CD8-positive, alpha-beta memory T cell (primary cell): ENCODE measurements at places on chromosomes 7 and 10.

GRCh38 chr7:117143066-117143465, 179.8 kb downstream of the WNT2 start:
- no peak overlapping the region for H3K27ac ChIP-seq
- no peaks in the 10 kb centered on the region for H3K36me3 ChIP-seq
- DNase-seq = no peak
- H3K4me3 ChIP-seq = no peak overlapping the region
- no peaks in the 10 kb centered on the region for H3K27me3 ChIP-seq

- no peak overlapping the region for H3K4me3 ChIP-seq
- no peak overlapping the region for H3K27ac ChIP-seq
- no peaks in the 10 kb centered on the region for H3K27me3 ChIP-seq
- no peak for DNase-seq
- no peaks in the 10 kb centered on the region for H3K36me3 ChIP-seq
- peaks cover 97% of the 10 kb centered on the region for H3K4me1 ChIP-seq
Observed at GRCh38 chr10:104323760-104324201, 14.5 kb downstream of the ITPRIP start.

DNA sequence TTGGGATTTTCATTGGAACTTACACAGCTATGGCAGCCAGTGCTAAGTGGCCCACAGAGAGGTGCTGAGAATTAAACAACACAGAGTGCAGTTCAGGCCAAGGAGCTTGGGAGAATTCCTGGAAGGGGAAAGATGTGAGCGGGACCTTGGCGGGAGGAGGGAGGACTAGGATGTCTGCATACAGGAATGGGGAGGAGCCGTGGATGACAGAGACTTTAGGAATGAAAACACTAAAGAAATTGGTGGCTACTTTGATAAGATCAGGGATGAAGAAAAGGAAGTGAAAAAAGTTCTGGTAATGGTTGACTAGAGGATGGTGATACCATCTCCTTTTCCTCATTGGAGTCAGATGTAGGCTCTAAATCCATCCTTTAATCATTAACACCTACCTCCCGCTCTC, 234.2 kb upstream of the FZD8 start:
- no peaks in the 10 kb centered on the region for H3K4me1 ChIP-seq
- H3K4me3 ChIP-seq = no peak overlapping the region
- H3K27ac ChIP-seq = no peak overlapping the region
- H3K36me3 ChIP-seq = no peaks in the 10 kb centered on the region

DNA sequence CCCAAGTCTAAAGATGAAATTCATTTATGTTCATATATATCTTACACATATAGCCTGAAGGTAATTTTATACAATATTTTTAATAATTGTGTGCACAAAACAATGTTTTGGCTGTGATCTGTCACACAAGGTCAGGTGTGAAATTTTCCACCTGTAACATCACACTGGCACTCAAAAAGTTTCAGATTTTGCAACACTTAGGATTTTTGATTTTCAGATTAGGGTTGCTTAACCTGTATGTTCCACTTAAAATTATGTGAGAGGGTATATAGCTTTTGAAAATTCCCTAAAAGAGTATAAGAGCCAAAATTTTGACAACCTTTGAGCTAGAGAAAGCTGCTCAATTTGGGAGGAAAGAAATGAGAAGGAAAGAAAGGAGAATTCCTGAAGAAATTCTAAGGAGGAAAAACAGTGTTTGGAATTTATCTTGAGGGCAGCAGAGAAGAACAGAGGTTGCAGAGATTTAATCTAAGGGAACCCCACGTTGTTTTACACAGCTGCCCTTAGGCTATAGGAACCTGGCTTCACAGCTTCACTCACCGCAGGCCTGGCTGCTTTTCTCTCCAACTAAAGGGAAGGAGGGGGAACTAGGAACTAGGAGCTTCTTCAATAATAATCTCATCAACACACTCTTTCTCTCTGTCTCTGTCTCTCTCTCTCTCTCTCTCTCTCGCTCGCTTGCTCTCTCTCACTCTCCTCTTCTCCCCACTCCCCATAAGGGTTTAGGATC, 8.5 kb downstream of the VOPP1 start:
- H3K4me3 ChIP-seq = no peak overlapping the region
- no peak overlapping the region for H3K27ac ChIP-seq

DNA sequence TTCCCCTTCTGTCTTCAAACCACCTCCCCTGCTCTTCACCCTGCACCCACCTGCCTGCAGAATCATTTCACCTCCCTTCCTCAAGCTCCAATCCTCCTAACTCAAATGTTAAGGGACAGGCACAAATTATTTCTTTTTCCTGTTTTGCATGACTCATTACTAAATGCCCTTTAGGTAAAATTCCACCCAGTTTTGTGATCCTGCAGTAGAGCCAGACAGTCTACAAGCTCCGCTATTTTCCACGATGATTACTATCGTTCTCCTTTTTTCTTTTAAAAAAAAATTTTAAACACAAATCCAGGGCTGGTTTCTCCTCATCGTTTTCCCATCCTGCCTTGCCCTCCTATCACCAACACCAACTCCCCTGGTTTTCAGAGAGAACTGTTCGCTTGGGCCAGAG, 186.8 kb upstream of the YAE1 start:
- H3K4me3 ChIP-seq = no peak overlapping the region
- no peaks in the 10 kb centered on the region for H3K4me1 ChIP-seq
- DNase-seq = no peak
- H3K27me3 ChIP-seq = no peaks in the 10 kb centered on the region
- no peak overlapping the region for H3K27ac ChIP-seq
- H3K36me3 ChIP-seq = no peaks in the 10 kb centered on the region

DNA sequence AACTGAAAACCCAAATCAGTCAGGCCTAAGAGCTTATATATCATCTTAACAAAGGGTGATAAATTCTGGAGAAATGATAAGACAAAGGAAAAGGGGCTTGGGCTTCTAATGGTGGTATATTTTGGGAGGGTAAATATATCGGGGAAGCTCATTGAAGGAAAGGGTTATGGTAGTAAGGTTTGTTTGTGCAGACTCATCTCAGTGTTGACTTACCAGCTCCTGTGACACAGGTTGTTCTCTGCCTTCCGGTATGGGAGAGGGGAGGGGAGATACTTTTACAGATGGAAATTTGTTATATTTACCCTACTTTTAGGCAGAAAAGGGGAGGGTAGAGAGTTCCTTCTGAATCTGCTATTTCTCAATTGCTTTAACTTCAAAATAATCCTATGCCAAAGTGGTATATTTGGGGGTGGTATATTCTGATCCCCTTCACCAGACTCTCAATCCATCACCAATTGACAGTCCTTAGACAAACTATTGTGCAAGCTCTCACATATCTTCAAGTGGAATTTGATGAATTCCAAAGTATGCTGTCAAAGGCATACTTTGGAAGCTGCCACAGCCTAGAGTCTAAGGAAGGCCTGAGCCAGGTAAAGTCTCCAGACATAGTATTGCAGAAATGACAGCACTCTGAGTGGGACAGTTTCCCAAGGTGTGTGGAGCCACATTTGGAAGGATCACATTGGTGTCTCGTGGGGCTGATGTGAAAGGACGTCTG, 13.3 kb upstream of the PAPSS2 start:
- no peaks in the 10 kb centered on the region for H3K36me3 ChIP-seq
- DNase-seq = no peak
- H3K4me3 ChIP-seq = no peak overlapping the region
- no peak overlapping the region for H3K27ac ChIP-seq
- no peaks in the 10 kb centered on the region for H3K4me1 ChIP-seq
- H3K27me3 ChIP-seq = no peaks in the 10 kb centered on the region

- no peaks in the 10 kb centered on the region for H3K36me3 ChIP-seq
- H3K4me1 ChIP-seq = peaks cover 18% of the 10 kb centered on the region
- no peak overlapping the region for H3K4me3 ChIP-seq
- H3K27ac ChIP-seq = no peak overlapping the region
Observed at GRCh38 chr7:97006816-97007582, 1.6 kb downstream of the DLX6 start.

DNA sequence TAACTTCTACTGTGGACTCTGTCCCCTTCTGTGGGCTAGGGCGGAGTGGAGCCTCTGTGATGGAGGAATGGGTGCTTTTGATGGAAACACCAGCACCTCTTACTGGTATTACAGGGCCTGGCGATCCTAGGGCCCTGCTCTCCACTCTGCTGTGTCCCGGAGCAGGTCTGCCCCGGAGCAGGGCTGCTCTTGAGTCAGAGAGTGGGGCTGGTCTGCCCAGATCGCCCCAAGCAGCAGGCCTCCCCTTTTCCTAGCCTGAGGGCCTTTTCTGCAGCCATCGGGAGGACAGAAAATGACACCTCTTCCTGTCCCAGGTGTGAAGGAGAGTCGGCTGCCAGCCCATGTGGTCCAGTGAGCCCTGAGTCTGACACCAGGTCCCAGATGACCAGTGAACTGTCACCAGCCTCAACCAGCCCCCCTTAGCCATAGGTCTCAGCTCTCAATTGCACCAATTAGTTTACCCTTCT, 1.4 kb downstream of the ZNF282 start:
- H3K27me3 ChIP-seq = no peaks in the 10 kb centered on the region
- peaks cover 14% of the 10 kb centered on the region for H3K36me3 ChIP-seq
- peaks cover 16% of the 10 kb centered on the region for H3K4me1 ChIP-seq

GRCh38 chr10:123878666-123879303, 12.8 kb downstream of the CPXM2 start:
- no peak overlapping the region for H3K27ac ChIP-seq
- H3K4me3 ChIP-seq = no peak overlapping the region
- DNase-seq = no peak
- H3K4me1 ChIP-seq = no peaks in the 10 kb centered on the region
- H3K36me3 ChIP-seq = no peaks in the 10 kb centered on the region

DNA sequence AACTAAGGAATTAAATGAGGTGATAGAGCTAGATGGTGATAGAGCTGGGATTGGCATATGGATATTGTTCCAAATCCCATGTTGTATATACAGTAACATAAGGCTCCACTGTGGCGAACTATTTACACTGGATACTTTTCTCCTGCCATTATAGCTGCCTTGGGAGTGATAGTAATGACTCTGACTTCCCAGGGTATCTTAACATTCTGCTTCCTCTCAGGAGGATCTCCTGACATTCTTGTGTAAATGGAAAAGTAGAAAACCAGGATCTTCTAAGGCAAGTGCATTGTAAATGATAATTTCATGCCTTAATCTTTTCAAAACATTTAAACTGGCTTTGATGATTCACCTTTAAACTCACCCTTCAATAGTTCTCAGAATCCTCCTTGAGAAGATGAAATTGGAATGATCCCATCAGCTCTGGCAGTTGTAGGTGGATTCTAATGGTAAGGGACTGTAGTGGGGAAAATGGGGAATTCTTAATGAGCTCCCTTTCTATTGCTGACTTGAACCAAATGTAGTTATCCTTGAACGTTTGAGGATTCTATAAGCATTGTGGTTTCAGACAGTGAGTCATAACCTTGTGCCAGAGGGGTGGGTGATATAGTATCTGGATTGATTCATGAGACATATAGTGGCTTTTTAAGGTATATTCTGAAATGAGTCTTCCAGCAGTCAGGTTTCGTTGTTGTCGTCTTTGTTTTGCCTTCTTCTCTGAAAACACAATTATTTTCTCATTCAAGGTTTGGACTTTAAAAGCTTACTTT, 450.0 kb downstream of the SUGCT start:
- no peak for DNase-seq
- H3K4me1 ChIP-seq = no peaks in the 10 kb centered on the region
- H3K27ac ChIP-seq = no peak overlapping the region

DNA sequence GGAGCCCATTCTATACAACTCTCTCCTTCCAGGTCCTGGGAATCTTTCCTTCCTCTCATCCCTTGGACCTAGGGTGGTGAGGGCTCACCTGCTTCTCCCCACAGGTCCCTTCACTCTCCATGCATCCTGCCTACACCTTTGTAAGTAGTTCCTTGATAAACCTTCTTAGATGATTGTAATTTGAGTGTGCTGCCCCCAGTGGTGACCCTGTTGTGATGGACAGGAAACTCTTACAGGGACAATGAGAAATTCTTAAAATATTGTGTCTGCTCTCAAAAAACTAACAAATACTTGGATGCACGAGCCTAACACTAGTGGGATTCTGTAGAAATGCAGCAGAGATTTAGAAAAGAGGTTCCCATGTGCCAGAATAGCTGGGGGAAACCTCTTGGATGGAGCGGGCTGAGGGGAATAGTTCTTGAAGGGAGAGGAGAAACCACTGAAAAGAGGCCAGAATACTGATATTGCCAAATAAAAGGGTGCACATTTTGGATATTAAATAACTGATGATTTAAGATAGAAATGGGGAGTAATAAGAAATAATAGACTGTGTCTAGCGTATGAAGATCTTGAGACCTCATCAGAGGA, 6.7 kb upstream of the PAXIP1 start:
- peaks cover 2% of the 10 kb centered on the region for H3K4me1 ChIP-seq
- H3K27ac ChIP-seq = no peak overlapping the region
- no peaks in the 10 kb centered on the region for H3K36me3 ChIP-seq
- H3K4me3 ChIP-seq = no peak overlapping the region

- no peak for DNase-seq
- no peak overlapping the region for H3K4me3 ChIP-seq
- H3K27me3 ChIP-seq = no peaks in the 10 kb centered on the region
- H3K36me3 ChIP-seq = no peaks in the 10 kb centered on the region
Observed at GRCh38 chr7:121562259-121562658, 166.2 kb upstream of the FAM3C start.

DNA sequence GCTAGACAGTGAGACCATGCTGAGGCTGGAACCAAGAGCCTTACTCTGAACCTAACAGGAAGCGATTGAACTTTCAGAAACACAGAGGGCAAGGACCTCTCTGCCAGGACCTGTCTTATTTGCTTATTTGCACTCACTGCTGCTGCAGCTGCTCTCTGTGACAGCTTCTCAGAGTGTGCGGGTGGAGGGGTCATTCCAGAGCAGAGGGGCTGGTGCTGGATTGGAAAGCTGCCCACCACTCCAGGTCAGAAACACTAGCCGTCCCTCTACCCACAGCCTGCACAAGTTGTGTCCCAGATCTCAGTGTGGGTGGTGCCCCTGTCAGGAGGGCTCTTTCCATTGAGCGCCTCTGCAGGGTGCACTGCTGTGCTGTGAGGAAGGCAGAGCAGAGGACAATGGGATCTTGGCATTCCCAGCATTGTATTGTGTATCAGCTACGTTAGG, 126.2 kb downstream of the CCNY start:
- no peaks in the 10 kb centered on the region for H3K27me3 ChIP-seq
- no peak overlapping the region for H3K27ac ChIP-seq
- peaks cover 89% of the 10 kb centered on the region for H3K4me1 ChIP-seq
- no peak for DNase-seq
- no peaks in the 10 kb centered on the region for H3K36me3 ChIP-seq

GRCh38 chr10:33402220-33403073, 68.0 kb upstream of the NRP1 start:
- no peak for DNase-seq
- H3K27me3 ChIP-seq = no peaks in the 10 kb centered on the region
- H3K4me3 ChIP-seq = no peak overlapping the region
- H3K36me3 ChIP-seq = no peaks in the 10 kb centered on the region
- H3K4me1 ChIP-seq = no peaks in the 10 kb centered on the region

DNA sequence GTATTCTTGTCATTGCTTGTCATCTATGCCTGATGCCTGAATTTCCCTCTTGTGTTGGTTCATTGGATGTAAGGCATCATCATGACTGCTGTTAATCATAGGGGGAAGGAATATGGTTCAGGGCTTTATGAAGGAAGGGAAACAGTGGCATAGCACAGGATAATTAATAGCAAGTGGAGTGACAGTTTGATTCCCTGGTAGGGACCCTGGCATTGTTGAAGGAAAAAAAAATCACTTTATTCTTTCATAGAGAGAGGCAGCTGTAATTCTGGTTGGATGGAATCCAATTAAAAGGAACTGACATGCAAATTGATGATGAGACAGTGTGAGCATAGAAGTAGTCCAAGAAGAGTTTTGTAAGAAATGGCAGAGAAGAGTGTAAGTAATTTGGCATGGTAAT, 121.4 kb downstream of the AUTS2 start:
- no peaks in the 10 kb centered on the region for H3K36me3 ChIP-seq
- no peak overlapping the region for H3K27ac ChIP-seq
- DNase-seq = no peak

- peaks cover 15% of the 10 kb centered on the region for H3K36me3 ChIP-seq
- no peaks in the 10 kb centered on the region for H3K4me1 ChIP-seq
- no peak for DNase-seq
- H3K27ac ChIP-seq = no peak overlapping the region
- no peaks in the 10 kb centered on the region for H3K27me3 ChIP-seq
Observed at GRCh38 chr7:155312633-155313032, 15.0 kb downstream of the INSIG1 start.
